ENCODE measurements at places on chromosomes 4 and X.

GRCh38 chrX:153387987-153388721 lies 13.0 kb downstream of the PNMA6E start:
- no peak for DNase-seq

DNA sequence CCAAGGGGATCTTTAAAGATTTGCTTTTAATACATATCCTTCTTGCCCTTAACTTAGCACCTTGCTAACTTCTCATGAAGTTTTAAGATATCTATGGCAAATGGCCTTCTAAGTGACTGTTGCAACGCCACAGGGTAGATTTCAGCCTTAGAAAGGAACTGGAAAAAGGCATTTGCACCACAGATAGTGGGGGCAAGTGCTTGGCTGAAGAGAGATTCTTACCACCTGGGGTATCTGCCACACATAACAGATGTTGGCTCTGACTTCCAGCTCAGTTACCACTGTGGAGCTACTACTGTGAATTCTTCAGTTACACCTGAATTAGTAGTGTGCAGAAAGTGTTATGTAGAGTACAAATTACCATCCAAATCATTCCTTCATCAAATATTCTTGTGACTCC lies 302.6 kb downstream of the PPP3CA start:
- DNase-seq: no peak

GRCh38 chr4:81179326-81179725 lies 35.7 kb downstream of the PRKG2 start:
- no peak for DNase-seq

DNA sequence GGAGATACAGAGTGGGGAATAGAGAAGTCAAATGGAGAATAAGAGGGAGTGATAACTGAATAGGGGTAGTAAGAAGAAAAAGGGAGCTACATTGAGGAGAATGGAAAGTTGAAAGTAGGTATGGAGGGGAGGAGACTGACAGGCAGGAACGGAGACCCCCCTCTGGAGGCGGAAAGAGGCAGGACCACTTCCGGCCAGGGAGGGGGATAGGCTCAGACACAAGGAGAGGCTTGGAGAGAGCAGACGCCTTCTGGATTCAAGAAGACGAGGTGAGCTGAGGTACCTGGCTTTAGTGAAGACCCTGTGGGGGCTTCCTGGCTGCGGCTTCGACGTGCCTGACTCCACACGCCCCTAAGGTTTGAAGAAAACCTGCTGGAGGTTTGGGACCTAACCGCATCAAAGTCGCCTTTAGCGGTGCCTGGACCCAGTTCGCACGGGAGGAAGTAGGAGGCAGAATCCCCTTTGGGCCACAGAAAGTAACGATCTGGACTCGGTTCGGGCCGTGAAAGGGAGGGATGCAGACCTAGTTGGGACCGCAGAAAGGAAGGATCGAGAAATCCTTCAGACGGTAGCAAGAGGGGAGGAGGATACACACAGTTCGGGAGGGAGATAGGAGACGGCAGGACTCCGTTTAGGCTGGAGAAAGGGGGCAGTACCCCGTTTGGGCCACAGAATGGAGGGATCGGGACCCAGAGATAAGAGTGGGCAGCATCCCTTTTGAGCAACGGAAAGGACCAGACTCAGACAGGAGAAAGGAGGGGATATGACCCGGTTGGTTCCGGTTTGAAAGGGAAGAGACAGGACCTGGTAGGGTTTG lies at the start of gene TRO:
TSS of gene TRO (plus strand) at position 215 of the 817 bp plus-strand sequence. CDS start 1,423 bp downstream, outside the sequence.
- DNase-seq: peak; percentile 2

- no peak for DNase-seq
Observed at GRCh38 chr4:54378461-54378860, 149.4 kb downstream of the PDGFRA start.

- no peak for DNase-seq
Observed at GRCh38 chr4:184287697-184288255, 70.1 kb upstream of the ENPP6 start.

DNA sequence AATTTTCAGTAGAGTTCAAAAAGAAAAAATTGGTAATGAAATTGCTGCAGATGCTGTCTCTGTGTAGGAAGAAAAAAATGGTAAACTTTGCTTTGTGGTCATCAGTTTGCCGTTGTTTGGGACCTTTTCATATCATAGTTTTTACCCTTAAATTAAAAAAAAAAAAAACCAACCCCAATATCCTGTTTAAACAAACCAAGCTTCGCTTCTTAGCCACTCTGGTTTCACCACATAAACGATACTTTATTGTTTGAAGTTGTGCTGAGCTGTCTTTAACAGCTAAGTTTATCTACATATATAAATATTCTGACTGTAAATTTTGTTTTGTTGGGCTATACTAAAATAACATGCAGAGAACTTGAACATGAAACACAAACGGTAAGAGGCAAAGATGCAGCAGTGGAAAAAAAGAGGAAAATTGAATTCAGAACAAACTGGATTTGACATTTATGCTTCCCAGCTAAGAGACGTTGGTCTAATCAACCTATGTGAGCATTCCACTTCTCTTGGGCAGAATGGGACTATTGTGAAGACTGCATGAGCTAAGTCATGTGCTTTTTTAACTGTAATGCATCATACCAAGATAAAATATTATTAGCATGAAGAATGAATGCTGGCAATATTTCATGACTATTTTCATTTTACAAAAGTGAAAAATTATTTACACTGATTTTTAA lies 15.7 kb upstream of the H2AZ1 start:
- DNase-seq: no peak

DNA sequence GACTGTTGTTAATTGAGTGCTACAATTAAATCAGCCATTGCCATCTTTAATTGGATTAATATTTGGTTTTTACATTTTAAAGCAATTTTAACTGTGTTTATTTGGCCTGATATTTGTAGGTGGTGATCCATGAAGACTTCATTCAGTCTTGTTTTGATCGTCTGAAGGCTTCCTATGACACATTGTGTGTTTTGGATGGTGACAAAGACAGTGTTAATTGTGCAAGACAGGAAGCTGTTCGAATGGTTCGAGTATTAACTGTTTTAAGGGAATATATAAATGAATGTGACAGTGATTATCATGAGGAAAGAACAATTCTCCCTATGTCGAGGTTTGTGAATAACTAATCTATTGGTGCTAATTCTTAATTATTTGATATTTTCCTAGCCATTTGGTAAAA lies 82.6 kb downstream of the USP9X start:
- DNase-seq: no peak

DNA sequence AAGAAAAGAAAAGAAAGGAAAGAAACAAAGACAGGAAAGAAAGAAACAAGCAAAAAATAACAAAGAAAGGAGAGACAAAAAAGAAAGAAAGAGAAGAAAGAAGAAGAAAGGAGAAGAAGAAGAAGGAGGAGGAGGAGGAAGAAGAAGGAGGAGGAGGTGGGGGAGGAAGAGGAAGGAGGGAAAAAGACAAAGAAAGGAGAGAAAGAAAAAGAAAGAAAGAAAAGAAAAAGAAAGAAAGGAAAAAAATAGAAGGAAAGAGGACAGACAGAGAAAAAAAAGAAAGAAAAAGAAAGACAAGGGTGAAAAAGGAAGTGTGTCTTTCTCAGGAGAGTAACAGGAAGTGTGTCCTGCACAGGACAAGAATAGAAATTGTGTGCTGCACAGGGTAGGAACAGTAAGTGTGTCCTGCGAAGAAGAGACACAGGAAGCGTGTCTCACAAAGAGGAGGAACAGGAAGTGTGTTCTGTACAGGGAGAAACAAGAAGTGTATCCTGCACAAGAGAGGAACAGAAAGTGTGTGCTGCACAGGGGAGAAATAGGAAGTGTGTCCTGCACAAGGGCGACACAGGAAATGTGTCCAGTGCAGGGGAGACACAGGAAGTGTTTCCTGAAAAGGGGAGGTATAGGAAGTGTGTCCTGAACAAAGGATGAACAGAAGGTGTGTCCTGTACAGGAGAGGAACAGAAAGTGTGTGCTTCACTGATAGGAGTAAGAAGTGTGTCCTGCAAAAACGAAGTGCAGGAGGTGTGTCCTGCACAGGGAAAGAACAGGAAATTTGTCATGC lies 101.2 kb downstream of the ARSF start:
- peak; percentile 1 for DNase-seq

GRCh38 chr4:1097553-1097952 lies 15.8 kb downstream of the RNF212 start:
- no peak for DNase-seq

DNA sequence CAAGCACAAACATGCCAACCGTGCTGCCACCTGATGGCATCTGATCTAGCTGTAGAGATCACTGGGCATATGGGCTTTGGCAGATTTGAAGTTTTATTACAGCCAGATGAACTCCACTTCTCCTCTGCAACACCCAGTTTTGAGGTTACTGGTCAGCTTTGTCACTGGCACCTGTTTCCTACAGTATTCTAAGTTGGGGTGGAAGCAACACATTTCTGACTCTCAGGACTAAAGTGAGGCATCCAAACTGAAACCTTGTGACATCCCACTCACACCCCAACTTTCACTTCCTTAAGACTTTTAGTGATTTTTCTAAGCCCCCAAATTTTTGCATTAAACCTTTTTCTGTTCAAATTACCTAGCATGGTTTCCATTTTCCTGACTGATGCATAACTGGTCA lies 115.1 kb upstream of the PCDH18 start:
- no peak for DNase-seq

GRCh38 chr4:156528216-156528615 lies 443.4 kb downstream of the PDGFC start:
- no peak for DNase-seq

DNA sequence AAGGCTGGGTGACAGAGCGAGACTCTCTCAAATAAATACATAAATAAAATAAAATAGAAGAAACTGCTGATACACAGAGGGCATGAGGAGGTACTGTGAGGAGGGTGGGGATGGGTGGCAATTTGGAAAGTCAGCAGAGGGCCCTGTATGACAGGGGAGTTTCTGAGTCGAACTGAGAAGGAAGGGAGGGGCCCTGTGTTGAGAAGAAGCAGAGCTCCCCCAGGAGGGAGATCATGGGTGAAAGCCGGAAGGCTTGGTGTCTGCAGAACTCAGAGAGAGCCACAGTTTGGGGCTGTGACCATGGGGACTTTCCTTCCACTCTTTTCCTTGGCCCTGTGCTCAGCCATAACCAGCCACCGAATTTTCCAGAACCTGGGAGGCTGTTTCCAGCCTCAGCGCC lies 24.8 kb upstream of the AFAP1 start:
- DNase-seq: no peak

DNA sequence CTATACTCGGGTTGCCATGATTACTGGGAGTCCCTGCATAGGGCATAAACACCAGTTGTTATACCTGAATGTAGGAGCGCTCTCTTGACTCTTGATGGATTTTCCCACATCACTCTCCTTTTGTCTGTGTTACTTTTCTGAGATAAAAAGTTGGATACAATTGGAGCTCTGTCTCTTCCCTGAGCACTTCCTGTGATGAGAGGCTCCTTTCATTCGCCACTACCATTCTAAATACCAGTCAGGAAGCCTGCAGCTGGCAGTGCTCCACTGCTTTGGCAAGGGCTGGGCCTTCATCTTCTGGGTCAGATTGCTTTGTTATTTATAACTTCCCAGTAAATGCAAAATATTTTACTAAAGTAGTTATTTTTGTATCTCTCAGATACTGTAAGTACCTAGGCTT lies 13.9 kb downstream of the TCEANC start:
- DNase-seq: no peak

DNA sequence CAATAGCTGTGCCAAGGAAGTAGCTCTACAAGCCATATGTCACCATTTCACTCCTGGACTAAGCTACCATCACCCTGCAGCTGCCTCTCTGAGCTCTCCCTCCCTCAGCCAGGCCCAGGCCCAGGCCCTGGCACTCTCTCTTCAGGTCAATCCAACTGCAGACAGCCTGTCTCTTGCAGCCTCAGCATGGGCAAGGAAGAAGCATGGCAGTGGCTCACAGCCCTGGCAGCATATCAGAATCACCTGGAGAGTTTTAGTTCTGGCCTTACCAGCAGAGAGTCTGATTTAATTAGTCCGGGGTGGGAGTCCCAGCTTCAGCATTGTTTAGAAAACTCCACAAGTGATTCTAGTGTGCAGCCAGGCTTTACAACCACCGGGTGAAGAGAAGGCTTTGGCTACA lies 31.5 kb downstream of the NALF2 start:
- DNase-seq: peak; percentile 79
